ENCODE measurements at places on chromosomes 1 and 21. TPM values are rescaled to one million over a fixed set of nuclear protein-coding genes. Genes with fewer than 3 reads are reported as not detected.

The OR6N1 gene
- total RNA-seq, result not detected

The PKP1 gene
- total RNA-seq, result 0.16 TPM

The XPR1 gene
- total RNA-seq, result 147 TPM

The CNIH3 gene
- 1.4 TPM for total RNA-seq

The KCNQ4 gene
- 3.6 TPM for total RNA-seq

The KLHDC8A gene
- total RNA-seq, result not detected

The A3GALT2 gene
- total RNA-seq, result not detected

The SPATA17 gene
- 0.78 TPM for total RNA-seq

The PSMB4 gene
- 186 TPM for total RNA-seq

The TNFRSF25 gene
- total RNA-seq, result 8.5 TPM

The GUCA2B gene
- not detected for total RNA-seq

DNA sequence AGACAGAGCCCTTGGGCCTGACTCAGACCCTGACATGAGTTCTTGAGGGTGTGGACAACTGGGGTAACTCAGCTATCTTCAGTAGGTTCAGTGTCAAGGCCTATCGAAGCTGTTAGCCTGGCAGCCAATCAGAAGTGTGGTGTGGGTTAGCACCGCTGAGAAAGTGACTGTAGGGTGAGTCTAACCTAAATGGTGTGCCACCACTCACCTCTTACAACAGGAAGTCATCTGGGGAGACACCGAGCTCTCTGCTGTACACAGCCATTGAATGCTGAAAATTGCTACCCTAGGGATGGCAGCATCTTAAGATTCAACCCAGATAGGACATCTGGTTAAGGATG is 44.6 kb downstream of the RASSF5 start:
- DNase-seq, result no peak

DNA sequence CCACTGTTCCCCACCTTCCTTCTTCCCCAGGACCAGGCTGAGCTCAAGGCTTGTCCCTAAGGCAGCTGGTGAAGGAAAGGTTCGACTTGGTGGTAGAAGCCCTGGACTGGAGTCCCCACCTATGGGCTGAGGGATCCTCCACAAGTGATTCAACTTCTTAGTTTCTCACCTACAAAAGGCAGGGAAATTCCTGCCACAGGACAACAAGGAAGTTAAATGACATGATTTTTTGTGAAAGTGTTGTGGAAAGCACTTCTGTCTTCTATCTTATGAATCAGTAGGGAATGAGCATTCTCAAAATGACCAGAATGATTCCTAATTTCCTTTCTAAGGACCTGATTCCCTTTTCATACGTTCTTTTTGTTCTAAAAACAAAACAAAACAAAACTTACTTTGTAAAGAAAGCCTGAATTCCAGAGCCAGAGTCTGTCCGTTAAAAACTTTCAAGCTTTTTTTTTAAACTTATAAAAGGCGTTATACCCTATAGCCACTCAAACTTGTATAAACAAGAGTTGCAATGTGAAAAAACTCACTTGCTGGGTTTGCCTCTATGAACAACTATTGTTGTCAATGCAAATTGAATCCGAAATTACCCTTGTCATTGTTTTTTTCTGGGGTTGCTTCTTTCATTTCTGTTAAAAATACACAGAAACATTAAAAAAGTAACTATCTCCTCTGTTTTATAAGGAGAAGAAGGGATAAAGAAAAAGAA is 12.2 kb downstream of the KCNJ15 start:
- DNase-seq, result no peak

- no peak for DNase-seq
Measured at GRCh38 chr1:145962157-145963102, 1.9 kb downstream of the ANKRD34A start.

DNA sequence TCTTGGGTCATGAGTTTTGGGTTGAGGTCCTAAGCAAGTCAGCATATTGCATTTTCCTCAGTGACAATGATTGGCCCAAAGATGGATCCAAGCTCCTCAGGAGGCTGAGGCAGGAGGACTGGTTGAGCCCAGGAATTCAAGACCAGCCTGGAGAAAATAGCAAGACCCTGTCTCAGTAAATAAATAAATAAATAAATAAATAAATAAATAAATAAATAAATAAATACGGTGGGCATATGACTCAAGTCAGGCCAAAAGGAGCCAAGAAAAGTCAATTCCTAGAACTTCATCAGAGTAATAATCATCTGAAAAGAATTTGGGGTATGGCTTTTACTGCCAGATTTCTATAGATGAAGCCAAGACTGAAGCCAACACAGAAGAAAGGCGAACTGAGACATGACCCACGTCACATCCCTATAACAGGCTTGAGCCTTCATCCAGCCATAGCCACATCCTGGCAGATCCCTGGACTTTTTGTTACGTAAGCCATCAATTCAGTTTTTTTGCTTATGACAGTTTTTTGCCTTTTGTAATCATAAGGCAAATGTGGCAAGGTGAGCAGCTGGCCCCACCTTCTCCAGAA is 88.5 kb upstream of the NFASC start:
- no peak for DNase-seq

DNA sequence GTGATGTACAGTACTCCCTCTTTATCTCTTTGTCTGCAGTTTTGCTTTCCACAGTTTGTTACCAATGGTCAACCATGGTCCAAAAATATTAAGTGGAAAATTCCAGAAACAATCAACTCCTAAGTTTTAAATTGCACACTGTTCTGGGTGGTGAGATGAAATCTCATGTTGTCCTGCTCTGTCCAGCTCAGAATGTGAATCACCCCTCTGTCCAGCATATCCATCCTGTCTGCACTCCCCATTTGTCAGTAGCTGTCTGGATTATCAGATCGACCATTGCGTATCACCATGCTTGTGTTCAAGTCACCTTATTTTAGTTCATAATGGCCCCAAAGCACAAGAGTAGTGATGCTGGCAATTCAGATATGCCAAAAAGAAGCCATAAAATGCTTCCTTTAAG is 118.2 kb upstream of the PDE4B start:
- DNase-seq, result no peak

- DNase-seq, result no peak
Measured at GRCh38 chr1:165536016-165536415, 7.8 kb upstream of the LRRC52 start.

DNA sequence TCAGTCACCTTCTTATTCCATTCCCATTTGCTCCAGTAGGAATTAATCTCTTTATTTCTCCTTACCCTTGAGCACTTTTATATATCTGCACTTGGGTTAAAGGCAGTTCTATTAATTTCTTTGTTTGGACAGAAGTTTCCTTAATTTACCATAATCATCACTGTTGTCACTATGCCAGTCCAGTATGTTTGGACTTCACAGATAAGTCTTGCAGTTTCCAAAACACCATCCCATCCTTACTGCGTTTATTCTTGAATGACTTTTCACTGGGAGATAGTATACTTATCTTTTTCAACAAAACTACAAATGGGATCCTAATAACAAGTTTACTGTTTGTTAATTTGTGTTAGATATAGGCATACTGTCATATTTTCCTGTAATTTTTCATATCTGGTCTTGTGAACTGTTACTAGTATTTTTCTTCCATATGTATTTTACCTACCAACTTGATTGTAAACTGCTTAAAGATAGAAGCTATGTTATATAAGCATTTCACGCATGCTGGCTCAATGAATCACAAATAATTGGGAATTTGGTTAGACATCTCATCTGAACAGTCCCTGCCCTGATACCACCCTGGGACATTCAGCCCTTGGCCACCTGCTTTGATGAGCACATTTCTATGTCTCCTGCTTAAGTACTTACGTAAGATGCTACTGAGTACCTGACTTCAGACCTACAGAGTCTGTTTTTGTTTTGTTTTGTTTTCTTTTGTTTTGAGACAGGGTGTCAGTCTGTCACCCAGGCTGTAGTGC is 78.2 kb downstream of the OLFML2B start:
- no peak for DNase-seq

GRCh38 chr1:36864182-36864822 is 170.0 kb downstream of the GRIK3 start:
- no peak for DNase-seq

GRCh38 chr1:77866296-77866695 is 22.1 kb upstream of the NEXN start:
- no peak for DNase-seq

DNA sequence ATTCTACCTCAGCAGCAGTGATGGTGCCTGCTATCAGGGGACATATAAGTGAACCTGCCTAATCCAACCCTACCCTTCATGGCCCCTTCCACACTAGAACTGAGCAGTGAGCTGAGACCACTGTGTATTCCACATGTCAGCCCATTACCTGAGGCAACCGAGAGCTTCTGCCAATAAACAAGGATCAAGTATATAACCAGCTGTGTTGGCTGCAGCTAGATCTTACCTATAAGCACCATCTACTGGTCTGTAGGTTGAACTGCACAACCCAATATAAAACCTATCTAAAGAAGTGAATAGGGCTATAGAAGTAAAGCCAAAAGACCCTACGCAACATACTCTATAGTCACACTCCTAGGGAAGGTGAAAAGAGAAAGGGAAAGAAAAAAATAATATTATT is 376.9 kb downstream of the HHIPL2 start:
- DNase-seq, result no peak

GRCh38 chr1:12276225-12276624 is 46.4 kb downstream of the VPS13D start:
- no peak for DNase-seq

GRCh38 chr1:161098210-161099068 is at the start of gene KLHDC9:
Gene KLHDC9 (plus strand): TSS chr1:161098361. CDS start chr1:161098536, 175 bp downstream.
- peak; percentile 83 for DNase-seq

GRCh38 chr1:112583366-112583765 is 35.6 kb downstream of the ST7L start:
- no peak for DNase-seq

DNA sequence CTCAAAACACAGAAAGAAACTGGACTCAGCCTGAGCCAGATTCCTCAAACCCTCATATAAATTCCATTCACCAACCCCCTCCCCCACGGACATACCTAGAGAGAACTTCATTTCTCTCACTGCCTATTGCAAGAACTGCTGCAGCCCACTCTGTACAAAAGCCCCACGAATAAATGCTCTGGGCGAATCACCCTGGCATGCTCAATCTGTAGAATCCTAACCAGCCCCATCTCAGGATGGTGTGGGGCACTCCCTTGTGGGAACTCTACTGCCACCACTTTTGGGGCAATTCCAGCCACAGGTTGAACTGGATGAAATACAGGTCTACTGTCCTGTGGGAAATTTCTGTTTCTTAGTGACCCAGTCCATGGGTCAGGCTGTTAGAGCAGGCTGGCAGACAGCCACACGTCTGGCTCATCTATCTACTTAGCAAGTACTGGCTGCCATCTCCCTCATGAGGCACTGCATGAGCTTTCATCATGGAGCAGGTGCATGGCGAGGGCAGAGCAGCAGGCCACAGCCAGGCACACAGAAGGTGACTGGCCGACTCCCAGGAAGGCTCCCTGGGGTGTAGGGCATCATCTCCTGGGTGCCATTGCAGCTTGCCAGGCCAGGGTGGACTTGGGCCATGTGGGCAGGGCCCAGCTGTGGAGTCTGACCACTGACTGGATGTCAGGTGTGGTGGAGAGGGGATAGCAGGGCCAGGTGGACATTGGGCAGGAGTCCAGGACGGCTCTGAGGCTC is 1.6 kb upstream of the C1orf35 start:
- DNase-seq, result no peak

- no peak for DNase-seq
Measured at GRCh38 chr1:194917769-194918168, 1690.5 kb downstream of the KCNT2 start.

GRCh38 chr1:210910020-210910575 is 223.8 kb downstream of the KCNH1 start:
- DNase-seq, result no peak

- DNase-seq, result no peak
Measured at GRCh38 chr1:1529321-1529720, 11.1 kb downstream of the TMEM240 start.

DNA sequence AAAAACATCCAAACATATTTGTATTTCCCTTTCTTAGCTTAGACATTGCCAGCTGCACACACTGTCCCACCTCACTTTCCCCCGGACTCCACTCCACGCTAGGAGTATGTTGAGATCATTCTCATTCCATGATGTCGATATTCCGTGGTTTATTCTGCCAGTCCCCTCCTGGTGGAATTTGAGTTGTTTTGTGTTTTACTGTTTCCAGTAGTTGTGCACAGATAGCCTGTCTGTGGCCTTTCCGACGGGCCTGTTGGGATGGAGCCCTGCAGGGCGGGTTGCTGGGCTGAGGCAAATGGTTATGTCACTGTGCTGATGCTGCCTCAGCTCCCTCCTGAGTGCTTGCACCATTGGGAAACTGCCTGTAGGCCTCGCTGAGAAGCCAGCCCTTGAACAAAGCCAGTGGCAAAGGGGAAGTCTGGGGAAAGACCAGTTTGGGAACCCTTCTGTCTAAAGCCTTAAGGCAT is 12.8 kb downstream of the TRAPPC10 start:
- no peak for DNase-seq

- DNase-seq, result no peak
Measured at GRCh38 chr1:234214911-234215892, 158.1 kb upstream of the COA6 start.

- no peak for DNase-seq
Measured at GRCh38 chr1:61446531-61446991, 278.4 kb downstream of the TM2D1 start.

DNA sequence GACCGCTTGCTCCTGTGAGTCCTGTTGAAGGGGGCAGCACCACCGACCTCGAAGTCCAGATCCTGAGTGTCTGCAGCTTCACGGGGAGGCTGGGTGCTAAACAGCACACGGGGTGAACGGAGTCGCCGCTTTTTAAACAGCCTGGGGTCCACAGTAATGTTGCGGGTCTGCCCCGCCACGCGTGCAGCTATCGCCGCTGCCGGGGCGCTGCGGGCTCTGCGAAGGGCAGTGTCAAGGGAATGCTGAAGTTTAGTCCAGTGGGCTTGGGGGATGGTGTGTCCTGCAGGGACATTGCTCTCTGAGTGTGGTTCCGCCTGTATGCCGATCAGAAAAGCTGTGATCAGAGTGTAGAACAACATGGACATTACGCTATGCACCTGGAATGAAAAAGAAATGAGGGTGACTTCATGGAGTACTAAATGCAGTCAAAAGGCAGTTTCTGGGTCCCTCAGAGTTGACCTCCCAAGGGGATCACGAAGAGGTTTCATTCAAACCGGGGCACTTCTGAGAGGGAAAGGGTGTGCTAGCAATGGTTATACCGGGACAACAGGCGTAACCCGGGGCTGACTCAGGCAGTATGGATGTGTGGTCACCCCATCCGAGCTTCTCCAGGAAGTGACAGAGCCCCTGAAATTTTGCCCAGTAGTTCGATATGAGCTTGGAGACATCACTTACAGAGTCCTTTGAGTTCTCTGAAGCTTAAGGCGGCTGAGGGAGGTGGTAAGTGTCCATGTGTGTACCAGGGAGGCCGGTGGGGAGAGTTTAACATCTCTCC is 51.4 kb downstream of the NGF start:
- DNase-seq, result no peak
